ENCODE measurements at places on chromosomes 2 and 18. TPM values are rescaled to one million over a fixed set of nuclear protein-coding genes. Genes with fewer than 3 reads are reported as not detected.

- no peak for DNase-seq
Measured at GRCh38 chr2:75647771-75648170, 1.2 kb downstream of the MRPL19 start.

DNA sequence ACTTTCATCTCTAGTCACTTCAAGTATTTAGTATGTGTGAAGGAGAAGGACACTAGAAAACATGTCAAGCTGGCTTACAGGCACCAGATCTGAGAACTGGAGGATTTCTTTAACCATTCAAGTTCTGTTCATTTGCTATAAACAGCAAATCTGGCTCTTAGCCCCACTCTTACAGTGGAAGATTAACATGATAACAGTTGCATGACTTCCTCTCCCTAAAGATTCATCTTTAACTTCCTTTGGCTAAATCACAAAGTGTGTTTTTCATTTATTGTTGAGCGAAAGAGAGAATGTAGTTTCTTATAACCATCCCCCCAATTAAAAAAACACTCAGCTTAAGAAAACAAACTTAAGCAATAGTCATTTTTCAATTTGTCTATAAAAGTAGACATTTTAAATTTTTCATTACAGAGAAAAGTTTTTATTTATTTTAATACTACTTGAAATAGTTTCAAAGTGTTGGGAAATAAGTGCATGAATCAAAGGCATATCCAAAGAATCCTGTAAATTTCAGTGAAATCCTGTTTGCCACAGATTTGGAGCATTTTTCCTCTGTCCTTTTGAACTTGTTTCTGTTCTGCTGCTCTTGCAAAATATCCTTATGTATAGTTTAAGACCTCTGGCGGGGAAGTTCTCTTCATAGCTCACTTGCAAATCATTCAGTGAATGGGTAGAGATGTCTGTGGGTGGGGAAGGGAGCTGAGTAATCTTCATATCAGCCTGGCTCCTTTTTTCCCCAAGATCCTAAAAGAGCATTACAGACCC lies 241.0 kb upstream of the RBBP8 start:
- DNase-seq: peak; percentile 60

DNA sequence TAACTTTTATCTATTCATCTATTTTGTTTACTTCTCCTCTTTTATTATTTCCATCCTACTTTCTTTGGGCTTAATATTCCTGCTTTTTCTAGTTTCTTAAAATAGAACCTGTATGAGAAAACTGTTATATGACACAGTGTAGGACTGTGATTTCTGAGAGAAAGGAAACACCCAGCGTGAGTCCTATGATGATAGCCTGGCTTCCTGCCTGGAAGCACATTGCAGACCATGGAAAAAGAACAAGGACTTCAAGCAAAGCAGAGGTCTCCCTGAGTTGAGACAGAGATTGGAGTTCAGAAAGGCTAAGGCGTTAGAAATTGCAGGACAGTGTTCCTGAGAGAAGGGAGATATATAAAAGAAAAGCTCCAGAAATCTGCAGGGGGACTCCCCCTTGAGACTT lies 7.8 kb downstream of the RBM44 start:
- no peak for DNase-seq

DNA sequence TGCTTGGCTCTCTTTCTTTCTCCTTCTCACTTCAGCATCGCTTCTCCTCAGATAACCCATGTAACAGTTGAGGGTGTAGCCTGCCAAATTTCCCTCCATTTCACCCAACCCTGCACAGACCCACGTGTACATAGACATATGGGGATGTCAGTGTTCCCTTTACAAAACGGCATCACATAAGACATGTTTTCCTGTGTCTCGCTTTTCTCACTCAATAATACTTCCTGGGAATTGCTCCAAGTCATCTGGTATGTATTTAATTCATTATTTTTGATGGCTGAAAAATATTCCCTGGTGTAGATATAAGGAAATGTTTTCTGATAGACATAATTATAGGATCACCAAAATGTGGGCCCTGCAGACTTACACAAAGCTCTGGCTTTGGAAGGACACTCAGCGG lies 176.8 kb downstream of the LOXHD1 start:
- peak; percentile 90 for DNase-seq

GRCh38 chr2:215982465-215982875 lies 30.9 kb downstream of the MREG start:
- DNase-seq: no peak

ANKRD30B gene
- not detected for total RNA-seq

FLACC1 gene
- total RNA-seq: 8.0 TPM

ALPG gene
- 1.0 TPM for total RNA-seq

CLEC4F gene
- 0.58 TPM for total RNA-seq

EHD3 gene
- total RNA-seq: 5.8 TPM

DSG2 gene
- 26.8 TPM for total RNA-seq

ME2 gene
- total RNA-seq: 33.6 TPM
